ENCODE measurements at places on chromosomes 7 and 10.
A peak's percentile ranks its signal among the peaks of the same experiment; 100 is the strongest.

GRCh38 chr10:16883084-16883483 lies 65.9 kb upstream of the RSU1 start:
- DNase-seq: no peak

DNA sequence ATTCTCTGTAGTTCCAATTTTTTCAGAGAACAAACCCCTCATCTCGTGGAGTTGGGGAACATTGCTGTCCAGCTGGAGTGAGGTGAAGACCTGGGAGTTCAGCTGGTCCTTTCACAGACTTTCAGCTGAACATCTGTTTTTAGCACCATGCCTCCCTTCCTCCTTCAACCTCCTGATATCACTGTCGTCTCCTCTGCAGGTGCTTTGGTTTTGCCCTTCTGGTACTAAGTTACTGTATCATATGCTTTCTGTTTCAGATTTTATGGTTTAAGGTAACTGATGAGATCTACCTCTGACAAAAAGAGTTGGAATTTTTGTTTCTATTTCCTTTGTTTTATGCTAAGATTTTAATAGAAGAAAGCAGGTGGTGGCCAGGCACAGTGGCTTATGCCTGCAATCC lies 102.9 kb downstream of the ZNF438 start:
- DNase-seq: no peak

- no peak for DNase-seq
Observed at GRCh38 chr7:123437447-123437995, 96.9 kb downstream of the IQUB start.

DNA sequence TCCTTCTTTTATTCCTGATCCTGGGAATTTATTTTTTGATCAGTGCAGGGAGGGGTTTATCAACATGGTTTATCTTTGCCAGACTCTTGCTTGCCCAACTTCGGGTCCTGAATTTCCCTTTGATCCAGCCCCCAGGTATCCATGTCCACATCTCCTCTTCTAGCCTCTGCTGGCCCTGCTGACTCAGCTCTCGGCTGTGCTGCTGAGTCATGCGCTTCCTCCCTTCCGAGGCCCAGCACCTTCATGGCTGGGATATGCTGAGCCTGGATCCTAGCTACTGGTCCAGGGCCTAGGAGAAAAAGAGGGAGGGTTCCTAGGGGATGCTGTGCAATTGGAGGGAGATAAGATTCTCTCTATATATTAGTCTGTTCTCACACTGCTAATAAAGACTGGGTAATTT lies 380.7 kb upstream of the SHH start:
- DNase-seq: no peak

DNA sequence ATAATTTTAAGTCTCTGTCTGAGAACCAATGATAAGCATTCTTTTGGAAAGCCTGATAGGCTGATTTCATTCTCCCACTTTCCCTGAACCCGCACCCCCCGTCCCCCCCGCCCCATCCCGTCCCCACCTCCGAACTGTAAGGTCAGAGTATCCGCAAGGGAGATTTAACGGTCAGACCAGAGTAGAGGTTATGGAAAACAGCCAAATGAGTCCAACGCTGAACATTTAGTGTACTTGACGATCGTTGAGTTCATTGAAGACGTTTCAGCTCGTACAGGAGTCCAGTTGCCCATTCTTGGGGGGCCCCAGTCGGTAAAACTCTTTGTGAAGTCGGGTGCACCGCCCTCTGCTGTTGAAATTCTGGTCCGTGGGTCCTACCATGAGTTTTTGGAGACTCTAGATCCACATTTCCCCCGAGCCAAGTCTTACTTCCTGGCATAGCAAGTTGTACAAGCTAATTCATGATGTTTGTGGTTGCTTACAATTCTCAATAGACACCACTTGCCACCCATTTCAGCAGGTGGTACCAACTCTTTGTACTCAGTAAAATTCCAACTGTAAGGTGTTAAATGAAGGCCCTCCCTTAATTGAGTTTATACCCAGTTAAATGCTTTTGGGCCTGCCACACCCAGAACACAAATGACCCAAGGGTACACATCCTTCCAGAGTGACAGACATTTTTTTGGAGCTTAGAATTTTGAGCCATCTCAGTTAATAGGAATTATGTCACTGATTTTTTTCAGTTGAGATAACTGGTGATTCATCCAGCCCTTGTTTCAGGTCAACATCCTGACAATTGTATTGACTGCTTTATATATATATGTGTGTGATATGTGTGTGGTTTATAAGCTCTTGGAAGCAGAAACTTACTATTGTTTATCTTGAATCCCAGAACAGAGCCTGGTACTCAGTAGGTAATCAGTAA lies 1.2 kb downstream of the MARCHF5 start:
- no peak for DNase-seq

DNA sequence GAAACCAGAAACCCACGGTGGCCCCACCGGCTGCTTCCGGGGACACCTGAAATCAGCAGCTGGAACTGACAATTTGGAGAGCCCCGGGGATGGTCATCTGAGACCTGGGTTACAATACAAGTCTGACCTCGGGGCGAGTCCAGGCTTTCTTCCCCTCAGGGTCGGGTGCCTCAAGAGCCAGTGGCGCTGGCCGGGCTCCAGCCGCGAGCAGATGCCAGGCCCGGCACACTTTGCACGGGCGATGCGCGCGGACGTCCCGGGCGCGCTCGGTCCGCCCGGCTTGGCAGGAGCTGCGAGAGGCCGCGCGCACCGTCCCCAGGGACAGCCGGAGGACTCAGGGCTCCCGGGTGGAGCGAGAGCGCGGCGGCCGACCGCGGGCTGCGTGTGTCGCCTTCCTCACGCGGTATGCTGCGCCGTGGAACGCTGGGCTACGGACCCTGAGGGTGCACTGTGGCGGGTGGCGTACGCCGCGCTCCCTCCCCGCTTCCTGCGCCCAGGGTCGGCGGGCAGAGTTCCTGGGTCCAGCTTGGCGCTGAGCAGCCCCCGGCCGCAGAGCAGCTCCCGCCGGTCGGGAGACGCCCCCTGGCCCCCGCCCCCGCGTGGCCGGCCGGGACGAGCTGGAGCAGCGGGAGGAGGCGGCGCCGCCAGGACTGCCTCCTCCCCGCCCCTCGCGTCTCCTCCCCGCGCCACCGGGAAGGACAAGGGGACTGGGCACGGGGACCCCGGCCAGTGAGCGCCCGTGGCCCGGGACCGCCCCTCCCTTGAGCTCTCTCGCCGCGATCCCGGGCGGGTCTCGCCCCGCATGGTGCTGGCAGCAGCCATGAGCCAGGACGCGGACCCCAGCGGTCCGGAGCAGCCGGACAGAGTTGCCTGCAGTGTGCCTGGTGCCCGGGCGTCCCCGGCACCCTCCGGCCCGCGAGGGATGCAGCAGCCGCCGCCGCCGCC lies at the start of gene RBM20:
Gene RBM20, plus strand, starts transcription at position 684 of the 945 bp plus-strand sequence. Its CDS starts 119 bp downstream, at position 803.
- no peak for DNase-seq

DNA sequence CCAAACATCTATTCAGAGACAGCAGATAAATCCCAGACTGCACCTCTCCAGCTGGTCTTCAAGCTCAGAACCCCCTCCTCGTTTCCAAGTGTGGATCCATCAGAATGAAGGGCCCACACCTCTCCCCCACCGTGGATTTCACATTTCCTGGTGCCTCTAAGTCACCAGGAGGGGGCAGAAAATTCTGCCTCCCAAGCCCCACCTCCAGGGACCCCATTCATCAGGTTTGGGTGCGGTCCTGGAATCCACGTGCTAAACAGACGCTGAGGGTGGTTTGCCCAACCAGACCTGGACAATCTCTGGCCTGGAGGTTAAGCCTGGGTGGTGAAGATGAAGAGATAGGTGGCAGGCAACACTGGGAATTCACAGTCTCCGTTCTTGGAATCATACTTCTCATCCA lies 92.4 kb downstream of the WDR11 start:
- peak; percentile 8 for DNase-seq

DNA sequence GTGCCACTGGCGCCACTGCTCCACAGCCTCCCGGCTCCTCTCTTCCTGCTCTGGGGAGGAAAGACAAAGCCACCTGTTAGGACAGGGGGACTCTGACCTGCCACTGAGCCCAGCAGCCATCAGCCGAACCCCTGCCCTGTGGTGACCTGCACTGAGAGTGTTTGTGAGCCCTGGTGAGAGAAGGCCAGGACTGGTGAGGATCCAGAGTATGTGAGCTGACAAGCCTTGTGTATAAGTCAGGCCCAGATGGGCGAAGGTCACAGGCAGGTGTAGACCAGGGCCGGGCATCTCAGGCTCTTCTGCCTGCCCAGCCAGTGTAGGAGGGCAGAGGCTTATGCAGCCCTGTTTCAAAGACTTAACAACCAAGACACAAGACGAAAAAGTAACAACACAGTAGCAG lies 12.0 kb downstream of the UCMA start:
- DNase-seq: no peak

DNA sequence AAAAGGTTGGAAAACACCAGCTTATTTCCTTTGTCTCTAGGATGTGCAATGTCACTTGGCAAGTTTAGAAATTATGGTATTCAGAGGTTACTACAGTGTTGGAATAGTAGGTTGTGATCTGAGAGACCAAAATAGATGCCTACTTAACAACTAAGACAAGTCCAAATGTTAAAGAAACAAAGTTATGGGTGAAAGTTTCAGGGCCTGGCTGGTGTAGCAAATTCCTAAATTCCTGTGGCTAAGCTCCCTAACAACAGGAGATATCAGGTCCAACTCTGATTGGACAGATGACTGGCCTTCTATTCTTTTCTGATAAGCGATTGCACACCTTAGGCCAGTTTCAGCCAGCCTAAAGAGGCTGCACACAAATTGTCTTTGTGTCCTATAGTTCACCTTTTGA lies 873.5 kb downstream of the REEP3 start:
- no peak for DNase-seq

DNA sequence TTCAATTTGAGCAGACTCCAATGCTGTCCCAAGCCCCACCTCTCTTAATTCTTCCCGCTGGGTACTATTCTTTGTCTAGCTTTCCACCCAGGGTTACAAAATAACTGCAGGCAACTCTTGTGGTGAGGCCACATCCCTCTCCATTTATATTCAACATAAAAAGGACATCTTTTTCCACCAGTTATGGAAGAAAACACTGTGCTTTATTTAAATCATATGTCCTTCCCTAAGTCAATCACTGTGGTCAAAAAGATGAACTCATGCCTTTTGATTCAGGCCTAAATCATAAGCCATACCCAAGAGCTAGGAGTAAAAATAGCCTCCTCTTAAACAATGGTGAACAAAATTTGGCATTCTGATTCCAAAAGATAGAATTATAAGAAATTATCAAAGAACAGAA lies 386.0 kb downstream of the SEMA3D start:
- no peak for DNase-seq

GRCh38 chr10:28279878-28280277 lies 23.0 kb downstream of the MPP7 start:
- no peak for DNase-seq

GRCh38 chr7:75814407-75814947 lies 871 bp upstream of the CCL24 start:
- DNase-seq: no peak

DNA sequence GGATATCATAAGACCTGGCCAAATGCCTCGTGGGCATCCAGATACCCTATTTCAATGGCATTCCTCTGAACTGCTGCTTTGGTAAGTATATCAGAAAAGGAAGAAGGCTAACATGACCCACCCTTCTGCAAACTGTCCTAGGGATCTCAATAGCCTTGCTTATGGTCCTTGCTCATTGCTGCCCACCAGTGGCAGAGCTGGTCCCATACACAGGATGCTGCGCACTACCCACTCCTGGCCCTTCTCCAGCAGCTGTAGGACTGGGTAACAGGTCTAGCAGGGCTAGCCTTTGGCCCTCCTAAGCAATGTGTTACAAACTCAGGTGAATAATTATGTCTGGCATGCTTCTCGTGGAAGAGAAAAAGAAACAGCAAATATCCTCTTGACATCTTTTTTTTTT lies 72.5 kb downstream of the C10orf90 start:
- DNase-seq: no peak

DNA sequence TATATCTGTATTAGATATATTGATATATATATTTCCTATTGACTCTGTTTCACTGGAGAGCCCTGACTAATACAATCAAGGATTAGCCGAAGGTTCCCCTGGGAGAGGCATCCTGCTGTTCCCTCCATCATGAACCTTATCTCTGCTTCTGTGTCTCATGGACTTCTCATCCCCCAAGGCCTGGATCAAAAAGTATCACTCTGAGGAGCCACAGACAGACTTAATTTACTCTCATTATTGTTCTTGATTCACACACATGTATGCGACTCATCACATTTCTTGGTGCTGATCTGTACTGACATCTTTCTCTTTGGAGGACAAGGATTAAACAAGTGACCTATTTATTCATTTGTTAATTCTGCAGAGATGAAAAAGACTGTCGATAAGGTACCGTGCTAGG lies 550.2 kb downstream of the KCNMA1 start:
- no peak for DNase-seq

GRCh38 chr7:86991771-86992191 lies 67.7 kb downstream of the ELAPOR2 start:
- DNase-seq: no peak

- no peak for DNase-seq
Observed at GRCh38 chr7:127635659-127636285, 16.2 kb upstream of the SND1 start.

- DNase-seq: no peak
Observed at GRCh38 chr10:109317746-109318366, 605.5 kb downstream of the XPNPEP1 start.

DNA sequence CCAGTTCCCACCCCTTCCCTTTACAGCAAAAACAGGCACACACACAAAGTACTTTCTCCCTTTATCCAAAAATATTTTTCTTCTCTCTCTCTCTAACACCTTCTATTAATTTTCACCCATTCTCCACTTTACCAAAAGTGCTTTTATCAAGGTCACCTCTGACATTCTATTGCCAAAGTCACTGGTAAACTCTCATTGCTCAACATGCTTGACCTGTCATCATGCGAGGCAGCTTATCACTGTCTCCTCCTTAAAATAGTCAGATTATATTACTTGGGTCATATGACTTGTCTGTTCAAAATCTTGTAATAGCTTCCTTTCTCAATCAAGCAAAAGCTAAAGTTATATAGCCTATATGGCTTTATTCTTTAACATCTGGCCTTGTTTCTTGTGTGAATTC lies 28.6 kb downstream of the MACC1 start:
- no peak for DNase-seq

- no peak for DNase-seq
Observed at GRCh38 chr10:62224606-62225005, 44.0 kb downstream of the RTKN2 start.

DNA sequence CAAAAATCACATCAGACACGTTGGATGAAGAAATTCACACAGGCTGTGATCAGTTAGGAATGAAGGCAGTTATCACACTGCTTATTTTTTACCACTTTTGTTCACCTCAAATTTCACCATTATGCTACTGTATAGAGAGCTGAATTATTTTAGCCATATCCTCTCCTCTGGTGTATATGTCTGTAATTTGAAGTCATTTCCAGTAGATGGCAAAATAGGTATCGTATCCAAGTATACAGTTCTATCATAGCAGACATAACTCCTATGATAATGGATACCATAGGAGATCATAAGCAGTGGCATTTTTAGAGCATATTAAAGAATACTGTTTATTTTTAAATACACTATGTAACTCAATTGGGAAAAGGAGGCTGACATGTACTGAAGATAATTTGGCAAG lies 909.7 kb downstream of the DNAJB9 start:
- peak; percentile 40 for DNase-seq

Measured in NCI-H524 (cell line).